ENCODE measurements at places on chromosomes 2 and 18.

DNA sequence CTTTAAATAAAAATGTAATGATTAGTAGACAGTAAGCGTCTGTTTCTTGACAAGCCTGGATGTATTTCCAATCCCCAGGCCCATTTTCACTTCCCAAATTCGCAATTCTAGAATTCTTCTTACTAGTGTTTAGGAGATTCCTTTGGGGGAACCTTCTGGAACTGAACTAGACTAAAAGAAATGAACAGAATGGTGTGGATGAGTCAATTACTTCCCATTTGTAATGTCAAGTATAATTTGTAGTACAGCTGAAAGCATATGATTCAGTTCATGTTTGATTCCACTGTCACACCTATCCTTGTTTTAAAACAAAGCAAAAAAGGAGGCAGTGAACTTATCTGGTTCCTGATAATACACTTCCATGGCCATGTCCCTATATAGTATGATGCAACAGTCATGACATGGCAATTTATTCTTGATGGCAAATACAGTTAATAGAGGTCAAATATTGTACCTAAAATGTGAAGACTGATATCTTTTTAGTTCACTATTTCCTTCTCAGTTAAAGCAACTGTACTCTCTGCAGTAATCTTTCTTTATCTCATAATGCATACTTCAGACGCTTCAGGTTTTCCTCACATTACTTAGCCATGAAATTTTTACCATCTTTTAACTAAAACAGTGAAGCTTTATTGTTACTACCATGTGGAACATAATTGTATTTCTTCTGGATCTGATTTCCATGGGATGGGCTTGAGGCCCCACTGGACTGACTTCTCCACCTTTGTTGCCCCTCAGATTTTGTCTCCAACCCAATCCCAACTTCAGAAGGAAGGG, 2.0 kb downstream of the IDH1 start:
- DNase-seq = no peak

GRCh38 chr2:204264621-204265140, 280.6 kb upstream of the PARD3B start:
- no peak for DNase-seq

DNA sequence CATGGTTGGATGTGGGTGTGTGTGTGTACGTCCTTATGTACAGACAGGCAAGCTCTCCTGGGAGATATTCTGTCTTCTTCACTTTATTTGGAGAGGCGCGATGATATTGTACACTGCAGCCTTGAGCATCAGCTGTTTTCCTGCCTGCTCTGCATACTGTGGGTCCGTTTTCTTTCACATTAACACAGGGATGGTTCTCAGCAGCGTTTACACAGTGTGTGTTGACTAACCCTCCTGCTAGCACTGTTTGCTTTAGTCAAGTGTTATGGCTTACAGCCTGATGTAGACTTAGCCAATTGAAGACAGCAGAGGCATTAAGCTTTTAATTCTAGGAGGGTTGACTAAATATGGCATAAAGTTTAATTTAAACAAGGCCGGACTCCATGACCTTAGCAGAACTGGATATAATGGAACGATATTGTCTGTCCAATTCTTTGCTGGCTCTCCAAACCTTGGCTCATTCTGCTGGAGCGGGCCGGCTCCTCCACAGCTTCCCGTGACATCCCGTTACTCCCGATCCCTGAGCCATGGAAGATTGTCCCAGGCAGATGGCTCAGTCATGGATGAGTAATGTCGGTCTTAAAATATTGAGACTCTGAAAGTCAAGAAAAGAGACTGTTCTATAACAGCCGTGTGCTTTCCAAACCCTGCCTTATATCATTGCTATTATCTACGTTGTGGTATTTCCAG, 134.7 kb downstream of the TPGS2 start:
- no peak for DNase-seq

DNA sequence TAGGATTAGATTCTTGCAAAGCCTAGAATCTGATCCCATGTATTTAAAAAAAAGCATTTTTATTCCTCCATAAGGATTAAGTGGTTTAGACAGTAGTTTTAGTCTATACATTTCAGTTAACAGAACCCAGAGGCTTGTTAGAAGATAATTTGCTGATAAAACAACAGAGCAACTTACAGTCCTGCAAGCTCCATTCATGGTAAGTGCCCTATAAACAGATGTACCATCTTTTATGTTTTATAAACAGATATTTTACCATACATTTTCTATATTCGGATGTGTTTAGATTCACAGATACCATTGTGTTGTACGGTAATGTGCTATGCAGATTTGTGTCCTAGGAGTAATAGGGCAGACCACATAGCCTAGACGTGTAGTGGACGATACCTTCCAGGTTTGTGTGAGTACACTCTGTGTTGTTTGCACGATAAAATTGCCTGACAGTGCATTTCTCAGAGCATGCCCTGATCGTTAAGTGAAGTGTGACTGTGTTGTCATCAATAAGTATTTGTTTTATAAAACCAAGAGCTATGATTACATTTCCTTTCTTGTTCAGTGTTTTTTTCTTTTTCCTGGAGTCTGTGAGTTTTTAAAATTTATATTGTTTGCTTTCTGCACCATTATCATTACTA, 54.2 kb downstream of the CERS6 start:
- no peak for DNase-seq

GRCh38 chr2:105490956-105491355, 92.1 kb upstream of the FHL2 start:
- no peak for DNase-seq

DNA sequence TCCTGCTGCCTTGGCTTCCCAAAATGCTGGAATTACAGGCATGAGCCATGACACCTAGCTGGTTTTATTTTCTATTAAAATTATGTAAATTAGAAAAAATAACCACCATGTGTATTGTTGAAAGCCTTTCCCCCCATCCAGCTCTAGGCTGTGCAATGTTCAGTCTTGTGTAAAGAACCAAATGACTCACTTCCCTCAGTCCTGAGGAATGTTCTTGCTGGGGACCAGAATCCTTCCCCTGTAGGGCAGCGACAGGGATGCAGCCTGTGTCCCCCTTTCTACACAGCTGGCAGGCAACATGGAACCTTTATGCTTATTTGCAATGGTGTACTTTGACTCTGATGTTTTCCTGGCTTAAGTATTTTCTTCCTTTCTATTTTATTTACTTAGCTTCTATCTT, 29.4 kb downstream of the AOX1 start:
- DNase-seq = no peak

DNA sequence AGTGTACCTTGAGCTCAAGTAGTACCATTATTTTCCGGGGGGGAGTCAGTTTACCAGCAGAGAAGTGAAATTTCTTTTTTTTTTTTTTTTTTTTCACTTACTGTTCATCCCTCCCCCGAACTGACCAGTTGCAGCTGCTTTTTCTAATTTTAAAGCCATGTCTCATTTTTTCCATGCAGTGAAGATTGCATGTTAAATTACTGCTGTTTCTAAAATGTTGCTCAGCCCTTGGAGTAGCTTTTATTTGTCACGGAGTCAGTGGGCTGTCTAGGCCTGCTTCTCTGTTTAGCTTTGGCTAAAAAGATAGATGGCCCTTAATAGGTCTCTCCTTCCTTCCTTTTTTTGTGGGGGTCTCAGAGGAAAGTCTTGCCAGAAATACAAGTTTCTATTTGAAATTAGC, 70.2 kb downstream of the NGEF start:
- DNase-seq = no peak
